ENCODE measurements at places on chromosomes 12 and 14. TPM values are rescaled to one million over a fixed set of nuclear protein-coding genes. Genes with fewer than 3 reads are reported as not detected.

Gene CSRP2
- total RNA-seq, result 55.8 TPM

Gene PTGER2
- 0.76 TPM for total RNA-seq

DNA sequence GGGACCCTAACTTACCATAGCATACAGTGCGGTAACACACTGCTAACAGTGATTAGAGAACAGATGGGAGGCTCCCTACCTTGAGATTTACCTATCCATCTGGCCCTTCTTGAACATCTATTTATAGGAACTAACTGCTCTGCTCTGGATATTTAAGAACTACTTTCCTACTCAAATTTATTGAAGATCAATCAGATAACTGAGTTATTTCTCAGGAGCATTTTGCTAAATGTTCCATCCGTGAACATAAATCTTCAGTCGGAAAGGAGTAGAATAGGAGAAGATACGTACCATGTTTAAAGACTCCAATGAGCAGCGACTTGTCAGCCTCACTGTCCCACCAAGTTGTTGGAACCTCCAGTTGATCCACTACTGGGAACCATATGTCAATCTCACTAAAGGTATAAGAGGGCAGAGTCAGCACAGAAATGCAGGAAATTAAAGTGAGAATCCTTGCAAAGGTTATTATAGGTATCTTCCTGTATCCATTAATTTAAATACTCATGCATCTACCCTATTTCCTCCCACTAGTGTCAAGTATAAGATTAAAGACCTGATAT, 15.6 kb upstream of the SUPT16H start:
- DNase-seq, result no peak

DNA sequence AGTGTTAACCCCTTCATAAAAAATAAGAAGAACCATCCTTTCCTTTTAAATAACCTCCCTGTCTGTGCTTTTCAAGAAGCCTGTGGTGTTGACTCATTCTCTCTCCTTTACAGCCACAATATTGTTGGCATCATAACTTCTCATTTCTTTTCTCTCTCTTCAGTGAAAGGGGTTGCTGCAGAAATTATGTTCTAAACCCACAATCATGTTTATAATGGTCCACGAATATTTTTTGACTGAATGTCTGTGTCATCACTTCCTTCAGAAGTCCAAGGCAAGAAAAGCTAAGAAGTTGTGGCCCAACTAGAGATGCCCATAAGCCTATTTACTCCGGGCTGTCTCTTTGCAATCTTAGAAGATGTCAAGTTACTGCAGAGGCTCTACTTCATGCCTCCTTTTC, 488.3 kb downstream of the APAF1 start:
- no peak for DNase-seq

DNA sequence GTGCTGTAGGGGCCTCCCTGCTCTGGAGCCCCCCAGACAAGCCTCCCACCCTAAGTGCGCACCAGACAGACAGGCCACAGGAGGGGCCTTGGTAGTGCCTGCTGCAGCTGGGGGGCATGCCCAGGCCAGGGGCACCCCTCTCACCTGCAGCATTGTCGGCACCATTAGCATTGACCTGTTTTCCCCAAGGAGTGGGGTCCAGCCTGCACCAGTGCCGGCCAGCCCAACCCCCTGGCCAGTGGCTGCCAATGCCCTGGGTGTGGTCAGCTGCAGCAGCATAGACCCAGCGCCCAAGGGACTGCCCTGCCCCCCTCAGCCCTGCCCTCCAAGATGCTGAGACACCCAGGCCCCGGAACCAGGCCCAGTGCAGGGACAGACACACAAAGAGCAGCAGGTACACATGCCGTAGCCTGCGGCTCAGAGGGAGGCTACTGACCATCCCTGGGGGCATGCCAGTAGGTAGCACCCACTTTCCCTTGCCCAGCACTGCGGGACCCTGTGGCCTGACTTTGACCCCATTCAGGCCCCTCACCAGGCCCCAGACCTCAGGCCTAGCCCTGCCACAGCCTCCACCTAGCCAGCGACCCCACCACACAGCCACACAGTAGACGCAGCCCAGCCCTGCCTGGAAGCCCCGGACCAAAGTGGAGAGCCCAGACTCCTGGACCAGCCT, 1.0 kb downstream of the AHNAK2 start:
- DNase-seq, result peak; percentile 67

Gene MANSC4
- not detected for total RNA-seq

Gene NID2
- 41.8 TPM for total RNA-seq

GRCh38 chr12:112777387-112778310, 13.9 kb upstream of the RPH3A start:
- DNase-seq, result no peak

DNA sequence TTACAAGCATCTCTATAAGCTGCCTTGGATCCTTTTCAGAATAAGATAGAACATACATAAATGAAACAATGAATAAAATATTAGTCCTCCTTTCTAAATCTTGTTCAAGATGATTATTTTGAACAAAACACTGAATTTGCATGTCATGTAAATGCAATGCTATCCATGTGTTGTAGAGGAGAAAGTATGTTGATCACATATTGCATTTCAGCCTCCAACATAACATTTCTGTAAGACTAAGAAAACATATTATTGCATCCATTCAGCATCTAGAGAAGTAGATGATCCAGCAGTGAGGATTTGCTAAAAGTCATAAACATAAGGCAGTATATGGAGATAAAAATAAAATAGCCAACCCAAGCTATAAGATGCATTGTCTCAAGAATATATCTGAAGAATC, 172.6 kb downstream of the CPNE8 start:
- DNase-seq, result no peak

Data from Right ventricle myocardium inferior (tissue), 1 donor.